Tibial artery (tissue), 4 donors: ENCODE measurements at places on chromosomes 5 and 9.

DNA sequence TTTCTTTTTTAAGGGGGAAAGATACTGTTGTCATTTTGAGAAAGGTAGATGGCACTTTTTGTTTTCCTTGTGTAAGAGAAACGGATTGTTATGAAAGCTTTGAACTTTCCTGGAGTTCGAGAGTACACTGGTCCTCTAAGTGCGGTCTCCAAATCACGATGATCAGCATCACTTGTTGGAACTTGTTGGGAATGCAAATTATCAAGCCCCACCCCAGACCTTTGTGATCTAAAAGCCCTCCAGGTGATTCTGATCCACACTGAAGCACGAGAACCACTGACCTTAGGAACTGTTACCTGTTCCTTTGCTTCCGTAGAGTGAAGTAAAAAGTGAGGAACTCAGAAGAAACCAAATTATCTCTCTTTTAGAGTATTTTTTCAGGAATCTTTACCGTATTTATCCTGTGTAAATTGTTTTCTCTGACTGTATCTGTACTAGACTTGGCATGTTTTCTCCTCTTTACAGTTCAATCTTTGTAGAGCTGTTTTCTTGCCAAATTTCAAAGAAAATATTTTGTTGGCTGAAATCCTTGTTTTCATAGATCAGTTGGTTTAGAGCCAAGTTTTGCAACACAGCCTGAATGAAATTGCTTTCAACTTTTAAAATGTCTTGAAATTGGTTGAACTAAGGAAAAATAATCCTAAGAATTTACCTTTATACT is 4.0 kb downstream of the MAT2B start:
- H3K27me3 ChIP-seq, result no peaks in the 10 kb centered on the region
- no peak for DNase-seq
- H3K36me3 ChIP-seq, result peaks cover 21% of the 10 kb centered on the region
- H3K4me3 ChIP-seq, result peak overlapping the region; percentile 11
- H3K4me1 ChIP-seq, result peaks cover 68% of the 10 kb centered on the region
- peak overlapping the region; percentile 53 for H3K27ac ChIP-seq

DNA sequence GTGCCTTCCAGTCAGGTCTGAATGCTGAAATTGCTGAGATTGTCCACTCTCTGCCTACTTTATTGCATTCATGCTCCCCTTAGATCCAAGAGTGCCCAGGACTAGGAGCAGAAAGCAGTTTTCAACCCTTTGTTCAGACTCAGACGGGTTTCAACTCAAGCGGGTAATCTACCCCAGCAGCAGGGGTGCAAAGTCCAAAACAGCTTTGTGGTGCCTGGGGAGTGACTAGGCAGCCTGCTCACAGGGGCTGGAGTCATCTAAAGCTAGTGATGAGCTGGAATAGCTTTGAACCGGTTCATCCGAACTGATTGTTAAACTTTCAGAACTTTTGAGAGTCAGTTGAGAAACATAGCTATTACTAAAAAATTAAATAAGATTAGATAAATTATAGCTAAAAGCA is 71.0 kb upstream of the IQGAP2 start:
- H3K27ac ChIP-seq, result no peak overlapping the region
- no peaks in the 10 kb centered on the region for H3K27me3 ChIP-seq
- no peaks in the 10 kb centered on the region for H3K4me1 ChIP-seq
- no peaks in the 10 kb centered on the region for H3K36me3 ChIP-seq

DNA sequence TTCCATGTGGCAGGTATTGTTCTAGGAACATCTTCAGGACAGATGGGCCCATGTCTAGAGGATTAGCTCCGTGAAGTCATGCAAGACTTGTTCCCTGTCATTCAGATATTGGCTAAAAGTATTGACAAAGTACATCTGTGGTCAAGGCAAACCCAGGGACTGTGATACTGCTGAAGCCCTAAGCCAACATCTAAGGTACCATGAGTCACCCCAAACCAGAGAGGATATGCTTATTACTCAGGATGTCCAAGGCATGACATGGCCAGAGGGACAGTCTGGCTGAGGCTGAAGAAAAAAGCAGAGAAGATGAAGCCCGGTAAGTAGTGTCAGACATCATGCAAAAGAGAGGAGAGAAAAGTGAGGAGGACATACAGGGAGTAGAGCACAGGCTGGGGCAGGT is 31.0 kb downstream of the HMHB1 start:
- no peak for DNase-seq
- H3K4me1 ChIP-seq, result no peaks in the 10 kb centered on the region
- no peak overlapping the region for H3K4me3 ChIP-seq
- H3K27ac ChIP-seq, result no peak overlapping the region
- H3K27me3 ChIP-seq, result no peaks in the 10 kb centered on the region
- no peaks in the 10 kb centered on the region for H3K36me3 ChIP-seq

DNA sequence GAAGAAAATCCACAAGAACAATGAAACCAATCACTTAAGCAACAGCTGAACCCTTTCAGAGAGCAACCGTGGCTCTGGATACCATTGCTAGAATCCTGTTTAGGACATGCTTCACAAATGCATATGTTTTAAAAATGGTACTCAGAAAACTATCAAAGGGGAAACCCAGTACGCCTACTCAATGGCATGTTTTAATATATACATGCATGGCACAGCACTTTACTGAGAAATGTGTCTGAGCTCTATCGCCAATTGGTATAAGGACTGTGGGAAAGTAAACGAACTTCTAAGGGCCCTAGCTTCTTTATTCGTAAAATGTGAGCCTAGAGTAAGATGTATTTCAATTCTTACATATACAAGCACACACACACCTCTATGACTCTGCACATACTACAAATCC is 72.3 kb downstream of the PTBP3 start:
- no peaks in the 10 kb centered on the region for H3K4me1 ChIP-seq
- no peak for DNase-seq
- H3K27ac ChIP-seq, result no peak overlapping the region
- H3K27me3 ChIP-seq, result no peaks in the 10 kb centered on the region
- no peak overlapping the region for H3K4me3 ChIP-seq

DNA sequence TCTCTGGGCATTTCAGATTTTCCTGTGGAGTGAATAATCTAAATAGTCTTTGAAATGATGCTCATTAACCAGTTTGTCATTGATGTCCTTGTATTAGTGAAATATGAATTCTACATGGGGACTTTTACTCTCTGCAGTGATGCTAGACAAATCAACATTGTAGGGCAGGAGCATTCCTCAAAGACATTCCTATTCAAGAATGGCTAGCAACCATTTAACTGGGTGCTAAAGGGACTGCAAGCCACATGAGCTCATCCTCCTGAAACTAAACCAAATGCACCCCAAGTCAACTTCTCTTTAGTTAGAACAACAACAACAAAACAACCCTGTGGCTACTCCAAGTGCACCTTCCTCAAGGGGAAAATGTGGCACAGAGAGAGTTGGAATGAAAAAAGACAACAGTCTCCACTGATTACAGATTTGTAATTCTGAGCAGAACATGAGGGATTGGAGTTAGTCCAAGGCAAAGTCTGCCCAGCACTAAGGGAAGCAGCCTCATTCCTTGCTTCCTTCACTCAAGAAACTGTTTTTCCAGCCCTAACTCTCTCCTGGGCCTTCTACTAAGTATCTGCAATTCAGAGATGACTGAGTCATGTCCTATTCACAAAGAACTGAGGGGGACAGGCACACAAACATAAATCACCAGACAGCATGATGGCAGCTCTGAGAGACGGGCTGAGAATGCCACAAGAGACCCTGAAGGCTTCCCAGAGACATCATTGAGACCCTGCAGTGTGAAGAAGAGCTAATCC is 82.0 kb upstream of the WWC1 start:
- H3K27me3 ChIP-seq, result no peaks in the 10 kb centered on the region
- no peak overlapping the region for H3K27ac ChIP-seq
- DNase-seq, result no peak
- no peaks in the 10 kb centered on the region for H3K36me3 ChIP-seq

DNA sequence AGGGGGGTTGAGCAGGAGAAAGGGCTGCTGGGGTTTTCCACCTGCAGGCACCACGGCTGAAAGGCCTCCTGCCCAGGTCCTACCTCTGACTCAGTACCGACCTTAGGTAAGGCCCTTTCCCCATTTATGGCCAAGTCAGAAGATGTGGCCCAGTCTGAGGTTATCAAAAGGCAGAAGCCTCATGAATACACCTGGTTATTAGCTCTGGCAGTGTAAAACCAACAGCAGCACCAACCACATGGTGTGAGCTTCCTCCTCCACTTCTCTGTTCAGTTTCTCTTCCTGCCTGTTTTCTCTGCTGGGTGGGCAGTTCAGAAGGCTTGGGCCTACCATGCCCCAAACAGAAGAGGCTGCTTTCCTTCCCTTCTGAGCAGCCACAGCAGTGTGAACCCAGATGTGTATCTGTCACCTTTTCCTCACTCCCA is 86.9 kb downstream of the UGCG start:
- no peaks in the 10 kb centered on the region for H3K27me3 ChIP-seq
- no peak overlapping the region for H3K4me3 ChIP-seq
- no peaks in the 10 kb centered on the region for H3K36me3 ChIP-seq
- H3K27ac ChIP-seq, result no peak overlapping the region
- no peak for DNase-seq

DNA sequence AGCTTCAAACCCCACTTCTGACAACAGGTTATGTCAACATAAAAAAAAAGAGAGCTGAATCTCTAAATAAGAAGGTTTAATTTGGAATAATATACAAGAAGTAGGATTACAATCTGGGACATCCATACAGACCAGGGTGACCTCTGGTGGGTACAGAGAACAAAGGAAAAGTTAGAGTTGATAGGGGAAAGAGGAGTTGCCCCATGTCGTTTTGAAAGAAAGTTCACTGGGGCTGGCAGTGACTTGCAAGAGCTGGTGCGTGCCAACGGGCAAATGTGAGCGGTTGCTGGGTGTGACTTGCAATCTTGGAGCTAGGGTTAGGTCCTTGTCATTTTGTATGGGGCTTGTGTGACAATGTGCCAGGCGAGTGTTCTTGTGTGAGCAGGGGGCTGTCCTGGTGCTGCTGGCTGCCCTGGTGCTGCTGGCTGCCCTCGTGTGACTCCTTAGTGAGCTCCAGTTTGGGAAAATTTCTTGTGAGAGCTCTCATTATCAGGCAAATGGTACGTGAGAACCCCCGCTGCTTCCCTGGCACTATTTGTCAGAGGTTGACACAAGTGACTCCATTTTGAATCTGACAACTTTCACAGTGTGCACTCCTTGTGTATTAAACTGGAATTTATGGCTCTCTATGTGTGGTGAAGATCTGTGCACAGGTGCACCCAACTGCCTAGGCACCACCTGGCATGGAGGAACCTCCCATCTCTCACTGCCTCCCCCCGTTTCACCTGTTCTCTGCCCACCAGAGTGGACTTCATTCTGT is 69.8 kb downstream of the UBE2QL1 start:
- H3K4me3 ChIP-seq, result no peak overlapping the region
- H3K27me3 ChIP-seq, result peaks cover 3% of the 10 kb centered on the region
- no peak overlapping the region for H3K27ac ChIP-seq
- H3K36me3 ChIP-seq, result no peaks in the 10 kb centered on the region
- DNase-seq, result no peak

- H3K4me1 ChIP-seq, result peaks cover 14% of the 10 kb centered on the region
- H3K27ac ChIP-seq, result no peak overlapping the region
- no peaks in the 10 kb centered on the region for H3K27me3 ChIP-seq
- H3K4me3 ChIP-seq, result no peak overlapping the region
Observed at GRCh38 chr5:31964007-31964360, 210.1 kb downstream of the GOLPH3 start.

- H3K4me3 ChIP-seq, result no peak overlapping the region
- H3K27me3 ChIP-seq, result no peaks in the 10 kb centered on the region
- H3K4me1 ChIP-seq, result peaks cover 17% of the 10 kb centered on the region
- no peaks in the 10 kb centered on the region for H3K36me3 ChIP-seq
Observed at GRCh38 chr9:133571896-133572595, 37.1 kb downstream of the FAM163B start.

- H3K4me1 ChIP-seq, result no peaks in the 10 kb centered on the region
- H3K27ac ChIP-seq, result no peak overlapping the region
- H3K27me3 ChIP-seq, result no peaks in the 10 kb centered on the region
- no peak overlapping the region for H3K4me3 ChIP-seq
Observed at GRCh38 chr9:92278110-92278509, 15.4 kb downstream of the IARS1 start.

GRCh38 chr9:137479892-137480685 is 21.0 kb upstream of the NSMF start:
- H3K4me1 ChIP-seq, result peaks cover 4% of the 10 kb centered on the region
- no peak overlapping the region for H3K4me3 ChIP-seq
- H3K27ac ChIP-seq, result no peak overlapping the region
- no peaks in the 10 kb centered on the region for H3K27me3 ChIP-seq
- H3K36me3 ChIP-seq, result peaks cover 10% of the 10 kb centered on the region
- no peak for DNase-seq

DNA sequence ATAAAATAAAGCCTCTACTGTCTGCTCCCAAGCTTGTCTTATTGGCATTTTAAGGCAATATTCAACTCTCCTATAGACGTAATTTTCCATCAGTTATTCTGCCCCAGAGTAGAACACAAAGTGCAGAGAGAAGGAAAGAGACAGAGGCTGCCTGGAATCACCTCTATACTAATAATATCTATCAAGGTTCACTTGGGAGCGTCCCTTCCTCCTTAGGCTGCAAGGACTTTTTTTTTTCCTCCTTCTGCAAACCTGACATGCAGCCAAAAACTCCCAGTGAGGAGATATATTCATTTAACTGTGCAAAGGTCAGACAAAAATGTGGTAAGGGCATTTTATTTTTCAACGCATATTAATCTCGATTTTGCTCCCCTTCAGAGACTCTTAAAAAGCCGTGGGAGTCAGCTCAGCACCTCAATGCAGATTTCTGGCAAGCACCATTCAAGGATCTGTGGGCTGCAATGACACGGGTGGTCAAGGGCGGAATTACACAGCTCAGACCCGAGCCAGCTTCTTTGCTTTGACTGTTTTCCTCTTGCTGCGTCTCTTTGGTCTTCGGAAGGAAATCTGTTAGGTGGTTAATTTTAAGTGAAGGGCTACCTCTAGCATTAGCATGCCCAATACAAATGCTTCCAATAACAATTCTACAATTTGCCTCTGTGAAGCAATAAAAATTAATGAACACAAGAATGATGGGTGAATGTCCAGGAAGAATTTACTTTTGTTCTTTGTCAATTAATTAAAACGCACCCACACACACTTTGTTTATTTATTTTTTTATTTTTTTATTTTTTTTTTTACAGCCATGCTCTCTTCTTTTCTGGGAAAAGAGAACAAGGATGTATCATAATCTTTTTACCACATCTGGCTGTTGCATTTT is 587.7 kb upstream of the GRAMD2B start:
- DNase-seq, result no peak
- H3K4me1 ChIP-seq, result no peaks in the 10 kb centered on the region
- no peaks in the 10 kb centered on the region for H3K36me3 ChIP-seq
- no peak overlapping the region for H3K4me3 ChIP-seq

- H3K4me1 ChIP-seq, result no peaks in the 10 kb centered on the region
- no peaks in the 10 kb centered on the region for H3K27me3 ChIP-seq
- no peak overlapping the region for H3K4me3 ChIP-seq
- H3K36me3 ChIP-seq, result no peaks in the 10 kb centered on the region
Observed at GRCh38 chr9:117278471-117279035, 136.3 kb downstream of the ASTN2 start.

GRCh38 chr9:9846557-9846956 is 766.2 kb downstream of the PTPRD start:
- H3K27ac ChIP-seq, result no peak overlapping the region
- no peak overlapping the region for H3K4me3 ChIP-seq
- H3K27me3 ChIP-seq, result no peaks in the 10 kb centered on the region
- H3K4me1 ChIP-seq, result no peaks in the 10 kb centered on the region
- H3K36me3 ChIP-seq, result no peaks in the 10 kb centered on the region

GRCh38 chr9:72950875-72951442 is 1.9 kb downstream of the ALDH1A1 start:
- no peaks in the 10 kb centered on the region for H3K27me3 ChIP-seq
- H3K4me1 ChIP-seq, result peaks cover 36% of the 10 kb centered on the region
- no peak overlapping the region for H3K27ac ChIP-seq
- DNase-seq, result no peak

GRCh38 chr5:113044776-113045465 is 68.3 kb downstream of the DCP2 start:
- no peak for DNase-seq
- H3K36me3 ChIP-seq, result no peaks in the 10 kb centered on the region
- H3K4me3 ChIP-seq, result no peak overlapping the region
- H3K27me3 ChIP-seq, result no peaks in the 10 kb centered on the region
- H3K4me1 ChIP-seq, result no peaks in the 10 kb centered on the region
